ENCODE measurements at places on chromosomes 3 and 15. TPM values are rescaled to one million over a fixed set of nuclear protein-coding genes. Genes with fewer than 3 reads are reported as not detected.

SMCO1 gene
- 0.10 TPM for total RNA-seq

PLSCR4 gene
- 8.2 TPM for total RNA-seq

- no peak for ATAC-seq
These were observed 104.0 kb downstream of the KLHL25 start for GRCh38 chr15:85690561-85691231.

GRCh38 chr15:42891569-42891968 is 29.0 kb downstream of the TTBK2 start:
- no peak for ATAC-seq

GRCh38 chr3:149673393-149673792 is 15.6 kb upstream of the WWTR1 start:
- ATAC-seq: no peak

GRCh38 chr3:184945886-184946625 is 134.1 kb downstream of the VPS8 start:
- ATAC-seq: no peak

DNA sequence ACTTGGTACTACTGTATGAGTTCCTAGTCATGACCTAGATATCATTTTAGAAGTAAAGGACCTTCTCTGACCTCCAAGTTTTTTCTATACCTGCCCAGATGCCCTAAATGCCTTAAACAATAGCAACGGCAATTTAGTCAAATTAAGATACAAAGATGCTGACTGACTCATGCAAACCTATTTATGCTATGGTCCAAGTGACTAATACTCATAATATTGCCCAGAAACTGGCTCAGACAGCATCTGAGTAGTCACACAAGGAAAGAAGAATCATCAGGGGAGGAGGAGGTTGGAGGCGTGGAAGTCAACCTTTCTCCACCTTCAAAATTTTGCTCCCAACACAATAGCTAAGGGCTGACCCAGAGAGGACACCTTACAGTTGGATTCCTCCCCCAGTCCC is 6.8 kb downstream of the FYCO1 start:
- ATAC-seq: peak; percentile 62

DNA sequence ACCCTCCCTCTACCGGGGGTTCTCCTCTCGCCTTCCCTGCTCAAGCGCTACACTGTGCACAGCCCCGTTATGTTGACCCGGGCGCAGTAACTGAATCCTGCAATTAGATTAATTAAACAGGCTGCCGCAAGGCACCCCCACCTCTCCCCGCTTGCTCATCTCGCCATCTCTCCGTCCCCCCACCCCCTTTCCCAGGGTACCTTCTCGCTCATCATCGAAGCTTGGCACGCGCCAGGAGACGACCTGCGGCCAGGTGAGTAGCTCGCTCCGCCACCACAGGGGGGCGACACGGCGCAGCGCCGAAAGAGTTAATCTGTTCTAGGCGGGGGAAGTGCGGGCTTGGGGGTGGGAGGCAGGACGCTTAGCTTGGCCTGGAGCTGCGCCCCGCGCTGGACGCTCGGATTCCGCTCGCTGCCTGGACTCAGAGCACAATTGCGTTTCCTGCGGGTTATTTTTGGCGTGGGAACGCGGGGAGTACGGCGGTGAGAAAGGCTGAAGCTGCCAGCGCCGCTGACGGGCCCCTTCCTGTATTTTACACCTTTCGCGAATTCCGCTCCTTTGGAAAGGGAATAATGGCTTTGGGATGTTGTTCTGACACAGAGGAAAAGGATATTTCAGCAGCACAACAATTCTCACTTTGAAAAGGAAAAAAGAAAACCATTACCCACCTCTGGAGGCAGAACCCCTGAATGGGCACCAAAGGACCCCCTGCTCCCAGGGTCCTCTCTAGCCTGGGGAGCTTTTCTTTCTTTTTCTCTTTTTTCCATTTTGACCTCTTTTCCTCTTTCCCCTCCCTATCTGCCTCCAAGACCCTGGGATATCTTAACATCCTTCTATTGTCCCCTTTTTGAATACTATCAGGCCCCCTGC is 1.5 kb downstream of the DLL4 start:
- ATAC-seq: peak; percentile 6

DNA sequence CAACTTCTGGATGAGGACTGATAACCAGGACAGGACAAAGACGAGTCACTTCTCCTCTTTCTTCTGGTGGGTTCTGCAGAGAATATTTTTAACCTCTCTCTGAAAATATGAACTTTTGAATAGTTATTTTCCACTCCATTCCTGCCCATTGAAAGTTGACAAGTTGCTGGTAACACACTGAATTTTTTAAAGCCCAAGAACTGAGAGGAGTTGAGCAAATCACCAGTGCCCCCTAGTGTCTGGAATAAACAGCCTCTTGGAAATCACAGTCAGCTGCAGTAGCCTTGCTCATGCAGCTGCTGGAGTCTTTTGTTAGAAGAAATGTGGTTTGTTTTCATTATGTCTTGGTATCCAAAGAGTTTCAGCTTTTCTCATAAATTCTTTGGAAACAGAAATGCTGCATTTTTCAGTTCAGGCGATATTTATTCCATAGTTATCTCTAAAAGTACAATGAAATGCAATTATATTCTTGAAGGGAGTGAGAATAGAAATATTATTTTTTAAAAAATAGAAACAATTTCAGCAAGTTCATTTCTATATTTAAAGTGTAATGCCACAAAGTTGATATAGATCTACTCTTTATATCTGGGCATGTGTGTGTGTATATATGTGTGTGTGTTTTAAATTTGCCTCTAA is 741.0 kb upstream of the CBLB start:
- ATAC-seq: peak; percentile 84

GRCh38 chr3:137764001-137764433 is at the start of gene SOX14:
SOX14 (plus strand) TSS chr3:137764315; CDS start chr3:137764785, 470 bp downstream.
- ATAC-seq: peak; percentile 62

DNA sequence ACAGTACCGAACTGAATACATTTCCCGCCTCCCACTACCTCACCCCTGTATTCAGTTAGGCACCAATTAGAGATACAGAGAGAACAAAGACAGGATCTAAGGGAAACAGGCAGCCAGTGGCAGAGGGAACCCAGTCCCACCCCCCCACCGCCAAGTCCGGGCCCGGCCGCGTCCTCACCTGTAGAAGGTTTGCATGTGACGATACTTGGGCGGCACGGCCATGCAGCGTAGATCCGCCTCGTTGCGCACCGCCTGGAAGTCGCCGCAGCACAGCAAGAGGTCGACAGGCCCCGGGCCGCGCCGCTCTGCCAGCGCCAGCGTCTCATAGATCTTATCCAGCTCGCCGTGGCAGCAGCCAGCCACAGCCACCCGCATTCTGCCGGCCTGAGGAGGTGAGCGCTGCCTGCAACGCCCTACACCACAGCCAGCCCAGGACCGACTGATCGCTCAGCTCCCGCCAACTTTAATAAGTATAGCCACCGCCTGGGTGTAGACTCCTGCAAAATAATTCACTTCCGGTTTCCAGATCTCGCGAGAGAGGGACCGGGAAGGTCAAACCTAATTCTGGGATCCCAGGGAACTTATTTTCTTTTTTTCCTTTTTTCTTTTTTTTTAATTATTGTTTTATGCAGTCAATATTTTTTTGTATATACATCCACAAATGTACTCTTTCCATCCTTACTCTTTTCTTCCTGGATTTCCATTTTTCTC is at the start of gene DBR1:
TSS of gene DBR1 (minus strand) at position 501 of the 711 bp plus-strand sequence. CDS start at position 375, 126 bp downstream.
- peak; percentile 97 for ATAC-seq

DNA sequence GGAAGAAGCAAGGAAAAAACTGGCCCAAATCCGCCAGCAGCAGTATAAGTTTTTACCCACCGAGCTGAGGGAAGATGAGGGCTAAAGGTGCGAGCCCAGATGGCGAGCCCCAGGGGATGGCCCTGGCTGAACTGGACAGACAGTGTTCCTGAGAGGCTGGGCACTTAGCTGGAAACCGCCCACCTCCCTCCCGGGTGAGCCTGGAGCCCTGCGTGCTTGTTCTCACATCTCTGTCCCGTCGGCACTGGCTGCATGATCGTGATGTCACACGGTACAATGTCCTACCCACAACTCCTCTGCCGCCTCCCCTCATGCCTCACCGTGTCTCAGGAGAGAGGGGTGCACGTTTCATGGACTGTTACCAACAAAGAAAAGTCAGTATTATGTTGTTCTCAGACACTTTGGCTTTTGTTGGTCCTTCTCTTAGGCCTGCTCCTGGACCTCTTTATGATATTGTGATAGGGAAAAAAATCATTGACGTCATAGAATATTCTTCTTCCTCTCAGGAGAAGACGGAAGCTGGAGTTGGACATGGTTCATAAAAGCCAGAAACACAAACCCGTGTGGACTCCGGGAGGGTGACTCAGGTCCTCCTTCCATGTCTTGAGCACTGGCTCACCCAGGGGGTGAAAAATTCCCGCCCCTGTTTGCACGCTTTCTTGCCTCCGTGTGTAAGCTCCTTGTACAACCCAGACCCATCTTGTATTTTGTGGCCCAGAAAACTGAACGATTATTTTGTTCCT is 201.8 kb upstream of the TPM1 start:
- ATAC-seq: no peak

- no peak for ATAC-seq
These were observed 237.7 kb upstream of the LYSMD4 start for GRCh38 chr15:99970891-99971430.
